Suppressor macrophage treated with lipopolysaccharide for 4 hours (primary cell): ENCODE measurements at places on chromosomes 7 and 10.

DNA sequence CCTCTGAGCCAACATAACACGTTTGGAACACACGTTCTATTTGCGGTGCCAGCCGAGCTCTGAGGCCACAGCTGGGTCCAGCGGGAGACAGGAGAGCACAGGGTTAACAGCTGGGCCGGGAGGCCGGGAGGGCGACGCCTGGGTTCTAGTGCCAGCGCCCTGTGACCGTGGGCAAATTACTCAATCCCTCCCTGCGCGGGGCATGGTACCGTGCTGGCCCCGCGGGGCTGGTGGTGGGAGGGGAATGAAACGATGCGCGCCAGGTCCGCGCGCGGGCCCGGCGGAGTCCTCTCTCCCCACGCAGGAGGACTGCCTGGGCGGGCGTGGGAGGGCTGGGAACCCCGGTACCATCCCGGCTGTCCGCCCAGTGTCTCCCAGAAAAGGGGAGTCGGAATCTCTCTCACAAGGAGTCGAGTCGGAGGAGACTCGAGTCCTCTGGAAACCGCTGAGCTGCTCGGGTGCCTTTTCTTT, 30.4 kb downstream of the LEP start:
- no peak for DNase-seq

- DNase-seq = no peak
Observed at GRCh38 chr7:149573519-149573918, 75.9 kb upstream of the ZNF746 start.

DNA sequence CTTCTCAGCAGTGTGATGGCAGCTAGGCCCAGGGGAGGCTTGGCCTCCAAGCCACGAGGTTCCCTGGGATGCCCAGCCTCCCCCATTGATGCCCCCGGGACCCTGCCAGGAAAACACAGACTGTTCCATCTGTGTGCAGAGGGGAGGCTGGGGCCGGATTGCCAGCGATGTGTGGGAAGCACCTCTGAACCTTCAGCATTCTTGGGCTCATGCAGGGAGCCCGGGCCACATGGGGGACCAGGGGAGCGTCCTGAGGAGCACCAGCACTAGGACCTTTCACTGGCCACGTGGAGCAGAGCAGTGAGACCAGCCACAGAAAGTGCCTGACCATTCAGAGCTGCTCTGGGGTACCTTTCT, 2.6 kb downstream of the IMPDH1 start:
- DNase-seq = no peak

- peak; percentile 46 for DNase-seq
Observed at GRCh38 chr7:18320971-18321567, 174.5 kb upstream of the HDAC9 start.

GRCh38 chr7:755413-755805, 28.3 kb upstream of the PRKAR1B start:
- no peak for DNase-seq

DNA sequence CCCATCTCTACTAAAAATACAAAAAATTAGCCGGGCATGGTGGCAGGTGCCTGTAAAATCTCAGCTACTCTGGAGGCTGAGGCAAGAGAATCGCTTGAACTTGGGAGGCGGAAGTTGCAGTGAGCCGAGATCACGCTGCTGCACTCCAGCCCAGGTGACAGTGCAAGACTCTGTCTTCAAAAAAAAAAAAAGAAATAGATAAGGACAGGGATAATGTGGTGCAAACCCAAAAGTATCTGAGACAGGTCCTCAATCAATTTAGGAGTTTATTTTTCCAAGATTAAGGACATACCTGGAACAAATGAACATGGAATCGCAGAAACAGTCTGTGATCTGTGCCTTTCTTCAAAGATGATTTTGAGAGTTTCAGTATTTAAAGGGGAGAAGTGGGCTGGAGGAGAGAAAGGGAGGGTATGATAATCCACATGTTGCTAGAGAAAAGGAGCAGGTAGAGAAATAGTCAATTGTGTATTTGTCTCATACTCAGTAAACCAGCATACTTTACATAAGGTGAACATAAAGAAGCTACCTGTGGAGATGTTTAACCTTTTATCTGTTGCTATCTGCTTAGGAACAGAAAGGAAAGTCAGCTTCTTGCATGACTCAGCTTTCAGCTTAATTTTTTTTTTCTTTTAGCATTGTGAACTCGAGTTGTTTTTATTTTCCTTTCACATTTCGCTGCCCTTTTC, 4.9 kb upstream of the MTPN start:
- no peak for DNase-seq

- no peak for DNase-seq
Observed at GRCh38 chr7:24366876-24367275, 82.9 kb downstream of the NPY start.

- DNase-seq = no peak
Observed at GRCh38 chr10:98478430-98479222, 31.9 kb upstream of the HPS1 start.

DNA sequence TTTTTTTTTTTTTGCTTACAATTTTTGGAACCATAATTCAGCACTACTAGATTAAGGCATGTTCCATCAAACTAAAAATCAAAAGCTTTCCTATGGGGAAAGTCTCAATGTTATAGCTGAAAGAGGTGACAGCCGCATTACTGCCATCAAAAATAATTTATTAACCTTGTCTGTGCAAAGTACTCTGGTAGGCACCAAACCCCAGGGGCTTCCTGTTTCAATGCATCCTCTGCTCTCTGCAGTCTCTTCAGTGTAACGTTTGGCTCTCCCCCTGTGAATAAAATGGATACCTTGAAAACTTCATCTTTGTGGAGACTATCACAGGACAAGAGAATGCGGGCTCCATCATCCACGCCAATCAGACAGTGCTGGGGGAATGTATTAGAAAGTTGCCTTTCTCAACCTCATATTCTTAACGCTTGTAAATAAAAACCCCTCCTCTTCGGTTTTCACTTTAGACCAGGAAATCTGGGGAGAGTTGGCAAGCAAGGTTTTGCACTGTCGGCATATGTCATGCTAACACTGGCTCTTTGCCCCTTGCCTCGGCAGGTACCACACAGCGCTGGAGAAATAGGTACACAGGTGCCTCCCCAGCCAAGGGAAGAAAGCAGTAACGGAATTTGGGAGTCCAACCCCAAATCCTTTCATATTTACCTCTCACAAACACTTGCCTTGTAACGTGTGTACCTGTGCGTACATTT, 1.6 kb upstream of the NRG3 start:
- DNase-seq = no peak
